ENCODE measurements at places on chromosomes 4 and X.

DNA sequence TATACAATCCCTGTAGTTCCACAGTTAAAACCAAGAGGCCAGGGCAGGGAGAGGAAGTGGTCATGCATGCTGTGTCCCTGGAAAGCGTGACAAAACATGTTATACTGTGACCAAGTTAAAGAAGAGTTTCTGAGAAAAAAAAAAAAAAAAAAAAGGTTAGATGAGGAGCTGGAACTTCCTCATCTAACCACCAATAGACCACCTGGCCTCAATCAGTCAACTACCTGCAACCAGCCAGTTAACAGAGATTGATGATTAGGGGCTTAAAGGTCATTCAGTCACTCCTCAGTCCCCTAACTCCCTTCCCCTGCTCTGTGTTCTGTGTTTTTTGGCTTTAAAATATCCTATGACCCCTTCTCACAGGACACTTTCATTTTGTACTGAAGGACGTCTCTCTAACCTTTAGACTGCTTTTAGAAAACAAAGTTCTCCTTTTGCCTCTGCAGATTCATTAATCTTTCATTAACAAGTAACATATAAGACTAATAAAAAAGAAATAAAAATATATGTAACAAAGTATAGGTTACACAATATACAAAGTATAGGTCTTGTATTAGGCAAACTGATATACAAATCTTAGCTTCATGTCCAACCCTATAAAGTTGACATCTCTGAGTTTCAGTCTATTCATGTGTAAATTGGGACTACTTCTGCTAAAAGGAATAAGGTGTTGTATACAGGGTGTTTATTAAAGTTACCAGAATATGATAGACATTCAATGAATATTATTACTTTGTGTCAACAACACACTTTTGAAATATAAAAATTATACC, 179.1 kb upstream of the NDST4 start:
- no peak overlapping the region for H3K4me3 ChIP-seq
- no peak overlapping the region for H3K27ac ChIP-seq
- no peaks in the 10 kb centered on the region for H3K27me3 ChIP-seq
- H3K4me1 ChIP-seq = no peaks in the 10 kb centered on the region

GRCh38 chrX:15681433-15681832, 16.8 kb upstream of the CLTRN start:
- DNase-seq = no peak
- no peak overlapping the region for H3K4me3 ChIP-seq
- H3K27me3 ChIP-seq = no peaks in the 10 kb centered on the region
- H3K27ac ChIP-seq = peak overlapping the region; percentile 83

GRCh38 chrX:9352694-9353411, 112.0 kb upstream of the TBL1X start:
- no peaks in the 10 kb centered on the region for H3K27me3 ChIP-seq
- DNase-seq = no peak
- H3K36me3 ChIP-seq = no peaks in the 10 kb centered on the region
- peaks cover 17% of the 10 kb centered on the region for H3K4me1 ChIP-seq

GRCh38 chrX:138287205-138287877, 424.2 kb downstream of the FGF13 start:
- no peaks in the 10 kb centered on the region for H3K27me3 ChIP-seq
- no peak overlapping the region for H3K27ac ChIP-seq
- H3K4me3 ChIP-seq = no peak overlapping the region
- H3K36me3 ChIP-seq = no peaks in the 10 kb centered on the region
- no peak for DNase-seq
- H3K4me1 ChIP-seq = no peaks in the 10 kb centered on the region

GRCh38 chr4:79852305-79852730, 220.7 kb downstream of the ANTXR2 start:
- H3K27me3 ChIP-seq = no peaks in the 10 kb centered on the region
- no peaks in the 10 kb centered on the region for H3K36me3 ChIP-seq
- peaks cover 8% of the 10 kb centered on the region for H3K4me1 ChIP-seq
- no peak for DNase-seq

GRCh38 chr4:6239486-6239885, 30.2 kb upstream of the WFS1 start:
- H3K36me3 ChIP-seq = no peaks in the 10 kb centered on the region
- H3K4me1 ChIP-seq = no peaks in the 10 kb centered on the region
- no peak for DNase-seq
- no peak overlapping the region for H3K27ac ChIP-seq

GRCh38 chr4:109998867-109999584, 86.3 kb downstream of the EGF start:
- H3K36me3 ChIP-seq = no peaks in the 10 kb centered on the region
- H3K27me3 ChIP-seq = peaks cover 8% of the 10 kb centered on the region
- no peak overlapping the region for H3K4me3 ChIP-seq
- no peak overlapping the region for H3K27ac ChIP-seq
- no peak for DNase-seq

DNA sequence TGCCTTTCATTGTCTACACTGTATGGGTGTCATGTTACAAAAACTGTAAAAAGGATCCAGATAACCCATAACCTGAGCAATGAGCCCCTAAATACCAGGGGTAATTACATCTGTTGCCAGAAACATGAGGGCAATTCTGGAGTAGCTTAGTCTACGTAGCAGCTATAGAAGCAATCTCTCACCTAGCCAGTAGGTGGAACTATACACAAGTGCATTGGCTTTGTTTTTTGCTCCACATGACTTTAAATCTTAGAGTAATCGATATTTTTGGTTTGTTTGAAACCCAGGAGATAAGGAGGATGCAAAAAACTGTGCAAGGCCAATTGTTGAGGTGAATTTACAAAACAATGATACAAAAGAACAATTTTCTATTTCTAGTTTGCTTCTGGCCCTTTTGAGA, 57.5 kb downstream of the GPR82 start:
- H3K27ac ChIP-seq = no peak overlapping the region
- H3K36me3 ChIP-seq = peaks cover 10% of the 10 kb centered on the region
- no peaks in the 10 kb centered on the region for H3K27me3 ChIP-seq
- H3K4me1 ChIP-seq = peaks cover 6% of the 10 kb centered on the region
- H3K4me3 ChIP-seq = no peak overlapping the region

DNA sequence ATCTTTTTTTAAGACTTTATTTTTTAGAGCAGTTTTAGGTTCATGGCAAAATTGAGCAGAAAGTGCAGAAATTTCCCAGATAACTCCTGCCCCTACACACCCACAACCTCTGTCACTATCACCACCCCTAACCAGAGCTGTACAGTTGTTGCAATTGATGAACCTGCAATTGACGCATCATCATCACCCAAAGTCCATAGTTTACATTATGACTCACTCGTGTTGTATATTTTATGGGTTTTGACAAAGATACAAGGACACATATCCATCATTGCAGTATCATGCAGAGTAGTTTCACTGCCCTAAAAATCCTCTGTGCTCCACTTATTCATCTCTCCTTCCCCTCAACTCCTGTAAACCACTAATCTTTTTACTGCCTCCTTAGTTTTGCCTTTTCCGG, 34.5 kb upstream of the WAS start:
- H3K27ac ChIP-seq = no peak overlapping the region
- no peak for DNase-seq
- H3K4me1 ChIP-seq = peaks cover 2% of the 10 kb centered on the region

DNA sequence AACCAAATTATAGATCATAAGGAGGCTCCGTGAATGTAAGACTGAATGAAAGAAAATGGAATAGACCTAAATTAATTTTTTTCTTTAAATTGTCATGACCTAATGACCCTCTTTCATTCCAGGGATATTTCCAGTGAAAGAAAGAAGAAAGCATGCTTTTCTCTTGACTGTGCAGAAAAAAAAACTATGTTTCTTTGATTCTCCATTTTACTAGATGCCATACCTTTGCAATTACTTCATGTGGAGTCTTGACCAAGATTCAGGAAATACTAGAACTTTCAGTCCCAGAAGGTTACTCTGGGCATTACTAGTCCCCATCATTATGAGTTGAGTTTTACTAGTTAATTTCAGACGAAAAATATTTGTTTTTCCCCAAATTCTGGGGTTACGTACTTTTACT, 6.4 kb upstream of the COMMD8 start:
- no peak overlapping the region for H3K4me3 ChIP-seq
- H3K4me1 ChIP-seq = peaks cover 44% of the 10 kb centered on the region
- DNase-seq = no peak
- no peaks in the 10 kb centered on the region for H3K27me3 ChIP-seq

GRCh38 chr4:135515295-135515694, 1313.7 kb upstream of the PABPC4L start:
- no peaks in the 10 kb centered on the region for H3K27me3 ChIP-seq
- DNase-seq = no peak
- H3K4me3 ChIP-seq = no peak overlapping the region

DNA sequence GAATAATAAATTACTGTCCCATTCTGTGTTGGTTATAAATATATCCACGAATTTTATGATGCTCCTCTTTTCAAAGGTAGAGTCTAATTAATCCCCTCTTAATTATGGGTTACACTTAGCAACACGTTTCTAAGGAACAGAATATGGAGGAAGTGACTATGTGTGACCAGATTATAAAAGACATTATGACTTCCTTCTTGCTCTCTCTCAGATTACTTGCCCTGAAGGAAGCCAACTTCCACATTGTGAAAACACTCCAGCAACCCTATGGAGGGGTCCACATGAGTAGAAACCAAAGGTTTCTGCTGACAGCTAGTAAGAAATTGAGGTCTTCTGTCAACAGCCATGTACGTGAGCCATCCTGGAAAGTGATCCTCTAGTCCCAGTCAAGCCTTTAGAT, 59.3 kb downstream of the WDFY3 start:
- no peak overlapping the region for H3K27ac ChIP-seq
- no peak overlapping the region for H3K4me3 ChIP-seq
- no peak for DNase-seq
- peaks cover 16% of the 10 kb centered on the region for H3K4me1 ChIP-seq
- no peaks in the 10 kb centered on the region for H3K27me3 ChIP-seq

DNA sequence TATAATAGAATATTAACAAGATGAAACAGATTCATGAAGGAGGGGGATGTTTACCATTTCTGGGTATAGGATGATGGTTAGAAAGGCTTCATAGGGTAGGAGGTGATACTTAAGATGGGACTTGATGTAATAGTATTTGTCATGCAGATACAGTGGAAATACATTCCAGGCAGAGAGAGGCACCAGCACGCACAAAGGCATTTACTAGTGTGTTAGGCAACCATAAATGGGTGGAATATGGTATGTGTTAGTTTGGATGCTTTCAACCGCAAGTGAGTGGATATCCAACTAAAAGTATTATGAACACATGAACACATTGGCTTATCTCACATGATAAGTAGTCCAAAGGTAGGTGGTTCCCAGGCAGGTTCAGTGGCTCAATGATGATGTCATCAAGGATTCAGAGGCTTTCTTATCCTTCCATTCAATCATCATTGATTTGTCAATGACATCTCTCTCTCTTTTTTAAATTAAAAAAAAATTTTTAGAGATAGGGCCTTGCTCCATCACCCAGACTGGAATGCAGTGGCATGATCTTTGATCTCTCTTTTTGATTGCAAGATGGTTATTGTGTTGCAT, 12.7 kb upstream of the STARD8 start:
- no peak overlapping the region for H3K27ac ChIP-seq
- no peak overlapping the region for H3K4me3 ChIP-seq
- no peaks in the 10 kb centered on the region for H3K27me3 ChIP-seq

DNA sequence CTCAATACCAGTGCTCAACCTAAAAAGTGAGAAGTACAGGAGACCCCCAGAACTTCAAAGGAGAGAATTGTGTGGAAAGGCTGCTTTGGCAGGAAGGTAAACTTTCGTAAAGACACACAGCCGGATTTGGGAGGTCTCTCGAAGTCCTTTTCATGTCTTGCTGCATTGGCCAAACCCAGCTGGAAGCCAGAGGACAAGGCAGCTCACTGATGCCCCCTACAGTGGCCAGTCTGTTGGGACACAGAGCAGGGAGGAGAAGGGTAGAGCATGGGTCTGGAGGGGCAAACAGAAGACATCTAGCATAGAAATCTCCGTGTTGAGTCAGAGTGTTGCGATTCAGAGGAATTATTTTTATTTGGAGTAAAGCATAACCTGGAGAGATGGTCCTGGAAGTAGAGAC, 198.9 kb downstream of the ANK2 start:
- H3K4me1 ChIP-seq = no peaks in the 10 kb centered on the region
- no peaks in the 10 kb centered on the region for H3K27me3 ChIP-seq
- H3K27ac ChIP-seq = no peak overlapping the region
- no peak overlapping the region for H3K4me3 ChIP-seq
- H3K36me3 ChIP-seq = no peaks in the 10 kb centered on the region
